ENCODE measurements at places on chromosomes 11 and 22. TPM values are rescaled to one million over a fixed set of nuclear protein-coding genes. Genes with fewer than 3 reads are reported as not detected.

The OTOG gene
- not detected for total RNA-seq

The SCGB2A2 gene
- total RNA-seq, result not detected

The LINC01488 gene
- not detected for total RNA-seq

The NNMT gene
- 862 TPM for total RNA-seq

The RBMXL2 gene
- total RNA-seq, result not detected

The CASP5 gene
- total RNA-seq, result 2.0 TPM

The CCDC157 gene
- 0.87 TPM for total RNA-seq

The MYBPC3 gene
- 0.42 TPM for total RNA-seq
